ENCODE measurements at places on chromosomes 6 and 20.

- DNase-seq, result no peak
Observed at GRCh38 chr6:106372838-106373501, 12.5 kb downstream of the CRYBG1 start.

DNA sequence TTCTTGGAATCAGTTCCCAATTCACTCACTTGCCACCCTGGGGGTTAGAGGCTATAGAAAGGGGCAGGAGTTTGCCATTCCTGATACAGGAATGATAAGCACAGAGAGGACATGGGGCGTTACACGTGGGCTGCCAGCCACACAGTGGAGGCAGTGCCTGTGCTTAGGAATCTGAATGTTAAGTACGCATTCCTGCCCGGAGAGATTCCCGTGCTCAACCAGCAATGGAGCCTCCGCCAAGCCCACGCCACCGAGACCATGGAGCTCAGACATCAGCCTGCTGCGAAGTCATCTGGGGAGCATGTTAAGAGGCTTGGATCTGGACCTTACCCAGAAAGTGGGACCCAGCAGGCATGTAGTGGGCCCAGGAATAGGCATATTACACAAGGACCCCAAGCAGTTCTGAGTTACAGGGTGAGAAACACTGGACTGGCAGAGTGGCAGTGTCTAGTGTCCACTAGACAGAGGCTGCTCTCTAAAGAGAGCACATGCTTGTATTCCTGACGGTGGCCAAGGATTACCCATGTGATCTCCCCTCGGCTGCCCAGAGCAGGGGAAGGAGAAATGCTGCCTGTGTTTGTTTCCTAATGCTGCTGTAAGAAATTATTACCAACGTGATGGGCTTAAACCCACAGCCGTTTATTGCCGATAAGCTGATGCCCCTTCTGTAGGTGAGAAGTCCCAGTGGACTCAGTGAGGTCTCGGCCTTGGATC, 138.2 kb downstream of the BMP7 start:
- no peak for DNase-seq

- DNase-seq, result no peak
Observed at GRCh38 chr6:44269921-44270525, at the start of gene TMEM151B. TSS of gene TMEM151B (plus strand) at chr6:44270450. CDS start at chr6:44270743, 293 bp downstream.

DNA sequence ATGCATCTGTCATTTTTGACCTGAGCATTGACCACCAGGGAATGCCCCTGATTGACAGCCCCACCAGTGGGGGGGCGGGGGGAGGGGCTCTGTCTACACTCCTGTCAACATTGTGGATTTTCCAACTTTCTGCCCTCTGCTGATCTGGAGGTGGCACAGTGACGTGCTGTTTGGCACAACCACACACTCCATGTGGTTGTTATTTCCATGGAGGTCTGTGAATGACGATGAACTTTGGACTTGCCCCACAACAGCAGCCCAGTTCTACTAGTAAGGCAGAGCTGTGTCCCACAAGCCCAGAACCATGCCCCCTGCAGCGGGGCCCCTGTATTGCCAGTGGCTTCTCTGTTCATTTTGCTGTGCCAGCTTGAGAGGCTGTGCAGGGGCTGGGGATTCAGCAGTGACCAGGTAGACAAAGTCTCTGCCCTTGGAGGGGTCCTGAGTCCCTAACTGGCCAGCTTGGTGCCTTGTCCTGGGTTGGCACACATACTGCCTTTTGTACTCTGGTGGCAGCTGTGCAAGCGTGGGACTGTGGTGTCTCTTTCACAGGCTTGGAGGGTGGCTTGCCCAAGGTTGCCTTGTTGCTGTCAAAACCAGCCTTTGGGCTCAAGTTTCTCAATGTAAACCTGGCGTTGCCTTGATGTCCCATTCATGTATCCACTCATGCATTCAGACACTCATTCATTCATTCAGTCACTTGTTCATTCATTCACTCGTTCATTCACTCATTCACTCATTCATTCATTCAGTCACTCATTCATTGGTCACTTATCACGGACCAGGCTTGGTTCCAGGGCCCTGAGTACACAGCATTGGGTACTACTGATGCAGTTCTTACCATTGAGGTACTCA, 108.5 kb downstream of the SYCP2 start:
- DNase-seq, result no peak

DNA sequence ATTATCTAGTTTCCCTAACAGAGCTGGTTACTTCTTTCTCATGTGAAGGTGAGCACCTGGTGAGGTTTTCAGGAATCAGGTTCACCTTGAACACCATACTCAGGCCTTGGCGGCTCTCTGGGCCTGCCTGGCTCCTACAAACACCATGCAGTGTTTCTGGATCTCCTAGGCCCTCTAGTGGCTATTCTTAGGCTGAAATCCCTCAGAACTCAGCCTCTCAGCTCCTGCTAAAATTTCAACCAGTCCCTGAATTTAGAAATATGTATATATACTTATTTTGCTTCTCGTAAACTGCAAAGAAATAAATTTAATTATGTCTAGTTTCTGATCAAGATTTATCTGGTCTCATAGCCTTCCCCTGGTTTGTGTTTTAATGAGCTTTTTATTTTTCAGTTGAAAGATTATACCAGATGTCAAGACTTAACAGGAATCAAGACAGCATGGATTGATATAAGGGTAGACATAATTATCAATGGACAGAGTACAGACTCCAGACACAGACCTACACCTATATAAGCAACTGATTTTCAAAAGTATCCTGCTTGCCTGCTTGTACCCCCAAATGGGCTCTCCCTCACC, 55.9 kb downstream of the ANKEF1 start:
- DNase-seq, result peak; percentile 61

DNA sequence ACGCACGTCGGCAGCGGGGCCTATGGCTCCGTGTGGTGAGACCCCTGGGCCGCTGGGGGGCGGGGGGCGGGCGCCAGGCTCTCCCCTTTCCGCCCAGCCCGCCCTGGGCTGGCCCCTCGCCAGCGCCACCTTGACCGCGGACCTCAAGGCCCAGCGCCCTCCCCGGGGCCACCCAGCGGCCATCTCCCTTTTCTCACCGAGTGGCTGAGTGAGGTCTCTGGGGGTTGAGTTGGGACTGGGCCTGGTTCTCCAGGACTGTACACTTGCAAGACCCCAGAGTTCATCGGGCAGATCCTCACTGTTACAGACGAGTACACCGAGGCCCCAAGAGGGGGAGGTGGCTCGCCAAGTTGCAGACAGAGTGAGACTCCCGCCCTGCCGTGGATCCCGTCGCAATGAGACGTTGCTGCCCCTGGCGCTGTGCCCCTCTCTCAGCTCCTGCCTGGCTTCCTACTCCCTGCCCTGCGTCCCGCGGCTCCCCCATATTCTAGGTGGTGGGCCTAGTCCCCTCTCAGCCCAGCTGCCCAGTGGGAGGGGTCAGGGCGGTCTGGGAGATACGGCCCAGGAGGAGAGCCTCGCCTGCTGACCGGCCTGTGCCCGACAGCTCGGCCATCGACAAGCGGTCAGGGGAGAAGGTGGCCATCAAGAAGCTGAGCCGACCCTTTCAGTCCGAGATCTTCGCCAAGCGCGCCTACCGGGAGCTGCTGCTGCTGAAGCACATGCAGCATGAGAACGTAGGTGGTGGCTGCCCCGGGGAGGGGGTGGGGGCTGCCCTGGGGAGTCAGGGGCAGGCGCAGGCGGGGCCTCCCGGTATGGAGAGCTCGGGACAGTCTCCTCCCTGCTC, 576 bp downstream of the MAPK13 start:
- DNase-seq, result no peak

DNA sequence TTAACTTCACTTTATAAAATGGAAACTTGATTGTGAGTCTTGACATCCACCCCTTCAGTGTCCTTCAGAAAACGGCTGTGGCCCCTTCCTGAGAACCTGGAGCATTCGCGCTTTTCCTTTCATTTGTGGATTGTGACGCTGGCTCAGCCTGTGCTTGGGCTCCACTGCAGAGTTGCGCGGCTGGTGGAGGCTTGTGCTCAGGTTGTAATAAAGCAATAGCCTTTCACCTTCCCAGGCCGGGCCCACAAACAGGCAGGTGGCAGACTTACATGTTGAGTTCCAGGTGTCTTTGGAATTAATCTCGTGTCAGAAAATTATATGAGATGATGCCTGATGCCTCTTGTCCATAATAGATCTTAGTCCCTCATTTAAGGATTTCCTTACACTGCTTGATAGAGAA, 199.9 kb downstream of the CDH4 start:
- DNase-seq, result no peak

Data from NCI-H446 (cell line).